Suprapubic skin (tissue), 4 donors: ENCODE measurements at places on chromosomes 6 and 20. TPM values are rescaled to one million over a fixed set of nuclear protein-coding genes. Genes with fewer than 3 reads are reported as not detected.

The TAGAP gene
- total RNA-seq, result 1.6 TPM

DNA sequence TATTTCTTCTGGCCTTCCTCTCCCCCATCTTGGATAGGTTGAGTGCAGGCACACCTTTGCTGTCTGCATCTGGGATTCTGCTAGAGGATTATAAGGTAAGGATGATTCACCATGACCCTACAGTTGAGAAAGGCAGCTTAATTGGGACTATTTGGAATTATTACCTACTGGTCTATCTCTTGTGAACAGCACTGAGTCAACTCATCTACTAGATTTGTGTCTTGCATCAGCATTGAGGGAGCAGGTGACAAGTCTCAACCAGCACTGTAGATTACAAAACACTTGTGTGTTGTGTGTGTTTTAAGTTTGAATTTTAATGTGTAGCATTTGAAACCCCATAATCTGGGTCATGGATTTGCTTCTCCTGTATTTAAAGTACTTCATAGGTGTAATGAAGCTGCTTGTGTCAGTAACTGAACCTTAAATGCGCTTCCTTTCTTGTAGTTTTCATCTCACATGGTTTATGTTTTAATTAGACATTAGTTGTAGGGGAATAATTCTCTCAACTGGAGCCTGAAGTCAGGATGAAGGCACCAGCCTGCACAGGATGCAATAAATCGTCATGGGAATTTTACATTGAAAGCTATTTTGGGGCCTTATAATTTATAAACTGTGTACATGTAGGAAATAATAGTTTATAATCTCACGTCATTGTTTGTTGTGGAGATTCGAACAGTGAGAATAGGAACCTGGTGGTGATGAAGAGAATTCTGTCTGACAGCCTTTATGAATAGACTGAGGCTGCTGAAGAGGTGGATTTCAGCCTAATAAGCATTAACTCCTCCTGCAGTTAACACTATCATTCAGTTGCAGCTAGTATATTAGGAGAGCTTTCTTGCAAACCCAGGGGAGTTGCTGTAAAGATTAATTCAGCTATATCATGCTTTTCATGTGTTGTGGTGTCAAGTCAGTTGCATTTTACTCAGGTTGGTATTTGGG lies 125.1 kb downstream of the JARID2 start:
- DNase-seq, result no peak

GRCh38 chr6:45930420-45931040 lies 85.1 kb downstream of the CLIC5 start:
- DNase-seq, result no peak

The CCND3 gene
- total RNA-seq, result 214 TPM

DNA sequence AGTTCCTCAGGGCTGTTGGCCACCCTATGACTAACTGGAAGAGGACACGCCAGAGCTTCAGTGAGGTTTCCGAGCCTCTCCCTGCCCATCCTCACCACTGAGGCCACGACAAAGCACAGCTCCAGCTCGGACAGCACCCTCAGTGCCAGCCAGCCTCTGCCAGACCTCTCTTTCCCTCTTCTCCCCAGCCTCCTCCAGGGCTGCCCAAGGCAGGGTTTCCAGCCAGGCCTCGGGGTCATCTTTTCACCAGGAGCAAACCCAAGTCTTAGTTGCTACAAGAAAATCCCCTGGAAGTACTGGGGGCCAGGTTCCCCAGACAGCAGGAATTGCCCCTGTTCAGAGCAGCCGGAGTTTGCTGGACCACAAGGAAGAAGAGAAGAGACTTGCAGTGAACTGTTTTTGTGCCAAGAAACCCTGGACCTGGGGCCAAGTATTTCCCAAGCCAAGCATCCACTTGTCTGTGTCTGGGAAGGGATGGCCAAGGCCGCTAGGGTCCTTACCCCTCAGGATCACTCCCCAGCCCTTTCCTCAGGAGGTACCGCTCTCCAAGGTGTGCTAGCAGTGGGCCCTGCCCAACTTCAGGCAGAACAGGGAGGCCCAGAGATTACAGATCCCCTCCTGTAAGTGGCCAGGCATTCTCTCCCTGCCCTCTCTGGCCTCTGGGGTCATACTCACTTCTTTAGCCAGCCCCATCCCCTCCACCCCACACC lies 41.6 kb downstream of the PLAGL2 start:
- DNase-seq, result no peak

DNA sequence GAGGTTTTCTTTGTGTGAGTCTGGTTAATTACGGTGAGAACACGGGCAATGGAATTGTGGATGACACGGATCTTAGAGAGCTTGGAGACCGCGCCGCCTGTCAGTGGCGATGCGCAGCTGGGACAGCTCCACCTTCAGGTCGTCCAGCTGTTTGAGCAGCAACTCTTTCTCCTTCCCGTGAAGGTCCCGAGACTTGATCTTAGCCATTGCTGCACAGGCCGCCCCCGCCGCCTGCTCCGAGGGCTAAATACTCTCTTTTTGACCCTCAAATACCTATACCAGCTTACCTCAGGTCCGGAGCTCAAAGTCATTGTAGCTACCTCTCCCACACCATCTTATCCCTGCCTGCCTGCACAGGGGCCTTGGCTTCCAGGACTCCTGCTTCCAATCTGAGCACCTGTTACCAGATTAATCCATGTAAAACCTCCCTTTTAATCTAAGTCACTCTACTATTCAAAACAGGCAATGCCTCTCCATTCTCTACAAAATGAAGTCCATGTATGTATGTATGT lies 100.2 kb downstream of the PREP start:
- no peak for DNase-seq

GRCh38 chr6:111033628-111034289 lies 51.9 kb downstream of the RPF2 start:
- DNase-seq, result no peak
